Suppressor macrophage (primary cell): ENCODE measurements at places on chromosomes 12 and 14.
A peak's percentile ranks its signal among the peaks of the same experiment; 100 is the strongest.

GRCh38 chr12:53965281-53966084 lies 7.4 kb upstream of the HOXC11 start:
- no peak for DNase-seq

DNA sequence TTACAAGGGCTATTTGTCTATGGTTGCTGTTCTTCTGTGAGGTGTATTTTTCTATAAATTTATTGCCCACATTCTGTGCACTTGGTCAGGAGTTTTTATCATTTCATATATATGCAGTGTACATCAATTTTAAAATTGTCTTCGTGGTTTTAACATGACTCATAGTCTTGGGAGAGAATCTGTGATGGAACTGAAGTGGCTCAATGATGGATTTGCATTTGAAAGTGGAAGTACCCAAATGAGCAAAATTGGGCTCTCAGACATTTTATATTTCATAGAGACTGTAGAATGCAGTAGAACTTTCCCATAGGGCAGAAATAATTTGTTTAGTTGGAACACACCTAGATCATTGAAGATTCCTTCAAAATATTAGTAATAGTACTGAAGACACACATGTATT lies 1.9 kb upstream of the SCFD1 start:
- DNase-seq, result peak; percentile 87

DNA sequence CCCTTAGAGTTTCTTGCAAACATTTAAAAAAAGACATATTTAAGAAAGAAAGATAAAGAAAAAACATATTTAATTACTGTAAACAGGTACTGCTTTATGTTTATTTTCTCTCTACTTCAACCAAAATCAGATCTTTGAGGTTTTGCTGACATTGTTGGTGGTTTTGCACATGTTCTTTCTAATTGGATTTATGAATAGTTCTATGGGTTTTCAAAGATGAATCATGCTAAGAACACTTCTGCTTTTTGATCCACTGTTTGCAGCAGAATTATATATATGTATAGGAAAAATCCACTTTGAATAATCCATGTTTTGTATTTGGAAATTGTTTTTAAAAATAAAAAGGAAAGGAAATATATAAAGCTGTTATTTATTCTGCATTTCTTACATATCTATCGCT lies 78.4 kb downstream of the FRMD6 start:
- DNase-seq, result peak; percentile 46

GRCh38 chr14:24292118-24292807 lies 7.3 kb downstream of the DHRS1 start:
- no peak for DNase-seq

DNA sequence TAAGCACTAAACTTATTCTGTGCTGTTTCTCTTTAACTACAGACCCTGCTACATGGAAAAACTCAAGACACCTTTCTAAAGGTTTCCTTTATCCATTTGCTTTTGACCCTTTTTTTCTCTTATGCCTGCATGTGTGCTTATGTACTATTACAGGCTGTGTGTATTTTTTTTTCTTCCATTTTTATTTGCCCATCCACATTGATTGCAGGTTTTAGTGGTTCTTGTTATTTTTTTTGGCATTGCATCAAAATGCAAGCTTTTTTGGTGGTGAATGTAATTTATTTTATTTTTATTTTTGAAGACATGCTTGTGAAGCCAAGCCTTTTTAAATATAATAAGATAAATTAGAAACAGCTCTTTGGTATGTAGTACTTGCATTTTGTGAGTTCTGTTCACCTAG lies 26.7 kb downstream of the DNM1L start:
- no peak for DNase-seq

- peak; percentile 66 for DNase-seq
Measured at GRCh38 chr12:89040146-89040964, 311.9 kb downstream of the DUSP6 start.

DNA sequence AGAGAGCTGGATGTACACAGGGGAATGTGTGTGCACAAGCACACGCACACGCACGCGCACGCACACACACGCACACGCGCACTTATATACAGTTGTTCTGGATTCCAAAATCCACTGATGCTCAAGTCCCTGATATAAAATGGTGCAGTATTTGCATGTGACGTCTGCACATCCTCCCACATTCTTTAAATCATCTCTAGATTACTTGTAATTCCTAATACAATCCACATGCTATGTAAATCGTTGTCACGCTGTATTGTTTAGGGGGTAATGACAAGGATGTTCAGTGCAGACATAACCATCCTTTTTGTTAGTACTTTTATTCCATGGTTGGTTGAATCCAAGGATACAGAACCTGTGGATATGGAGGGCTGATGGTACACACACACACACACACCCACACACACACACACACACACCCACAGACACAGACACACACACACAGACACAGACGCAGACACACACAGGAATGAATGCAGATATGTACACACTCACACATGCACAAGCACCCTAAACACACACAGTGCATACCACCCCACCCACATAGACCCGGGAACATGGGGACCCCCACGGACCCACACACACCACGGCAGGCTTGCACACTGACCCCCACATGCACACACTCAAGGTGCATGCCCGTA lies 188.5 kb upstream of the PRMT8 start:
- DNase-seq, result no peak

DNA sequence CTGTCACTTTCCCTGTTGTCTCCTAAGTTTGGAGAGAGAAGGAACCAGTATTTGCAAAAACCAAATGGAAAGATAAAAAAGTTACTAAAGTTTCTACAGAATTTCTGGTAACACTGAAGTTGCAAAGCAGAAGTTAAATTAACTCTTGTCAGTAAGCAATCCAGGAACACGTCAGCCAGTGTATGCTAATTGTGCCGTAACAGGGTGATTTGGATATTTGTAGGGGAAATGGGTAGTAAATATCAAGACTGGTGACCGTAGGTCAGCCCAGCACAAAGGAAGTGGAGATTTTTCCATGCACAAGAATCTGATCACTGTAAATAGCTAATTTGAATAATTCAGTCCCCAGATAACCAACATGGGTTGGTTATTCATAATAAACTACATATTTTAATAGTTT lies 2.3 kb downstream of the CDKN1B start:
- DNase-seq, result peak; percentile 75

- no peak for DNase-seq
Measured at GRCh38 chr12:67613040-67613439, 35.5 kb upstream of the DYRK2 start.

GRCh38 chr14:90599748-90600507 lies 203.1 kb downstream of the CALM1 start:
- peak; percentile 13 for DNase-seq

DNA sequence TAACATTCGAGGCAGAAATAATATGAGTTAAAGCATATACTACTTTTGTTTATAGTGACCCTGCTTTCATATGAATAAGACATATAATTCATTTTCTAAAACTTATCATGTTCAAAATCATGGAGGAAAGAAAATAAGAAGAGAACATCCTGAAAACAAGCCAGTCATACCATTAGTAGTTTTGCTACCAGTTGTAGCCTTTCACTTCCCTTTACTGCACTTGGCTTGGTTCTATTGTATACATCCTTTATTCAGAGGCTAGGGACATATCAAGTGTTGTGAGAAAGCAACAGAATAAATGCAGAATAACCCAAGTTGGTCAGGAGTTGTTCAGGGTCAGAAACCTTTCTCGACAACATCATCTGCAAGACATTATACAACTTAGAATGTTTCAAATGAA lies 598.7 kb downstream of the SOX5 start:
- DNase-seq, result no peak

GRCh38 chr12:5200278-5201087 lies 156.8 kb downstream of the KCNA5 start:
- DNase-seq, result peak; percentile 13

GRCh38 chr14:58444627-58445026 lies 17.1 kb downstream of the KIAA0586 start:
- DNase-seq, result no peak
